Calu3 (cell line): ENCODE measurements at places on chromosomes 3 and 15. TPM values are rescaled to one million over a fixed set of nuclear protein-coding genes. Genes with fewer than 3 reads are reported as not detected.

- H3K36me3 ChIP-seq: no peaks in the 10 kb centered on the region
- DNase-seq: no peak
- H3K27ac ChIP-seq: no peak overlapping the region
Observed at GRCh38 chr3:175222356-175222755, 363.2 kb downstream of the NAALADL2 start.

DPPA2 gene
- total RNA-seq: not detected in 2 replicates

GRCh38 chr3:14200276-14200675 is 21.7 kb downstream of the LSM3 start:
- DNase-seq: no peak
- peaks cover 9% of the 10 kb centered on the region for H3K36me3 ChIP-seq
- H3K4me1 ChIP-seq: peaks cover 63% of the 10 kb centered on the region
- H3K27ac ChIP-seq: no peak overlapping the region
- peak overlapping the region; percentile 17 for H3K4me3 ChIP-seq

DNA sequence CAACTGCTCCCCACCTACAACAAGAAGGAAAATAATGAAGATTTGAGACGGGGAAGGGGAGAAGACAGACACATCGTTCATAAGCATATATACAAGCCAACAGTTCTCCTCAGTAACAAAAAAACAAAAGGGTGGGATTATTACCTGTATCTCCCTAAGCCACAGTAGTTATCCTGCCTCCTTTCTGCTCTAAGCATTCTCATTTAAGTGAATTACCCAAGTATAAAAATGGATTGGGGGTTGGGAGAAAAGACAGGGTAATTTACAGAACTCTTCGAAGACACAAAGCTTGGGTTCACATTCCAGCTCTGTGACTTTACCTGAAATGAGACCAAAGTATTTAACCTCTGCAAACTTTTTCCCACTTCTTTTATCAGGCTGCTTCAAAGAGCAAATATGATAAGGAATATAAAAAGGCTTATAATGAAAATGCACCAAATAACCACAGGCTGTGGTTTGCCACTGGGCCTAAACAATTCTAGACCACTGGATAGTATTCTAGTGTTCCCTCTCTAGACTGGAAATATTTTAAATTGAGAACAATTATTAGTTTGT is 64.4 kb downstream of the UACA start:
- no peak overlapping the region for H3K4me3 ChIP-seq
- no peaks in the 10 kb centered on the region for H3K27me3 ChIP-seq
- H3K36me3 ChIP-seq: no peaks in the 10 kb centered on the region
- DNase-seq: no peak

DNA sequence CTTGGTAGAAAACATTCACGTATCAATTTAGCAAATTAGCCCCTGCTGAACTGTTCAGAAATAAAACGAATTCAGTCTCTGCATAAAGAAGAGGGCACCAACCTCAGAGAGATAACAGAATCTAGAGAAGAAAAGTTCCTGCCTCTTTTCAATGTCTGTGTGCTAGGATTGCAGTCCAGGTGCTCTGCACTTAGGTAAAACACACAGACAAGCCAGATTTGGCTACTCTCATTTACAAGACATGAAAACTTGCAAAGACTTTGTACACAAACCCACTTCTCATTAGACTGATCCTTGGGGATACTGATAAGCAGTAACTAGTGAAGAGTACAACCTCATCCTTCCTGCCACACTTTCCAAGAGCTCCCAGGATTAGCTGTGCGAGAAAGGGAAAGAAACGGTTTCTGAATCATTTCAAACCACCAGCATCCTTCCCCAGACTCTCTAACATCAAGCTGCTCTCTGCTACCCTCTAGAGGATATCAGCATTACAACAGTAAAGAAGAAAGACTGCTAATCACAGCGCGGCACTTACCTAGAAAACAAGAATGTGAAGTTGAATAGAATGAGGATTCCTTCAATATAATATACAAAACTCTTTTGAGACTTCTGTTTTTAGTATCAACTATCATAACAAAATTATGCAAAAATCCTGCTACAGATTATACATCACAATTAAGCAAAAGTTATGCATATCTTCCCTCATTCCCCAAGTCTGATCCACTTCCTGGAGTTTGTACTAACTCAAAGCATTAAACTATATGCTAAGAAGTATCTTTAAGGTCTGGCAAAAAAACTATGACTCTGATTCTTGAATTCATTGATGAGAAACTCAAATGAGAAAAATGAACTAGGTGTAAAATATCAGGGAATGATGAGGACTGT is 306.4 kb downstream of the MAGI1 start:
- no peak overlapping the region for H3K4me3 ChIP-seq
- peaks cover 9% of the 10 kb centered on the region for H3K4me1 ChIP-seq
- no peak overlapping the region for H3K27ac ChIP-seq
- H3K36me3 ChIP-seq: no peaks in the 10 kb centered on the region
- DNase-seq: peak; percentile 30
- no peaks in the 10 kb centered on the region for H3K27me3 ChIP-seq

DNA sequence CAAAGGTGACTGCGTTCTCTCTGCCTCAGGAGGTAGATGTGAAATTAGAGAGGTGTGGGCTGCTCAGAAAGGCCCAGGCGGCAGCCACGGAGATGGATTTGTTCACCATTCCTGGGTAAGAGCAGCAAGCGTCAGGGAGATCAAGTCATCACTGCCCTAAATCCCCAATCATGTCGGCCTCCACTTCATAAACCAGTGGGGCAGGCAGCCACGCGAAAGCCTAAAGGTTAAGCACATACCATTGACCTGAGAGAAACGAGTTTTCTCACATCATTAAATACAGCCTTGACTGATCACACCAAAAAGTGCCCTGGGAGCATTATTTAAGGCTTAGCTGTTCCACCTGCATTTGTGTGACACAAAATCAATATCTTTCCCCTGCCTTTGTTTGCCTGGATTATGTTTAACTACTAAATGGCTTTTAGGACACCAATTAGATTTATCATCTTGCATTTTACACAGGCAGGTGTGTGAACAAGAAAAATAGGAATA is 50.7 kb upstream of the FOXB1 start:
- DNase-seq: peak; percentile 51
- peak overlapping the region; percentile 59 for H3K4me3 ChIP-seq
- peaks cover 30% of the 10 kb centered on the region for H3K4me1 ChIP-seq
- H3K36me3 ChIP-seq: no peaks in the 10 kb centered on the region
- peak overlapping the region; percentile 54 for H3K27ac ChIP-seq
- H3K27me3 ChIP-seq: no peaks in the 10 kb centered on the region

NEO1 gene
- total RNA-seq: 20.4 and 35.1 TPM in 2 replicates

ABHD2 gene
- 300 and 353 TPM in 2 replicates for total RNA-seq

CELF6 gene
- 0.19 and 0.42 TPM in 2 replicates for total RNA-seq

DNA sequence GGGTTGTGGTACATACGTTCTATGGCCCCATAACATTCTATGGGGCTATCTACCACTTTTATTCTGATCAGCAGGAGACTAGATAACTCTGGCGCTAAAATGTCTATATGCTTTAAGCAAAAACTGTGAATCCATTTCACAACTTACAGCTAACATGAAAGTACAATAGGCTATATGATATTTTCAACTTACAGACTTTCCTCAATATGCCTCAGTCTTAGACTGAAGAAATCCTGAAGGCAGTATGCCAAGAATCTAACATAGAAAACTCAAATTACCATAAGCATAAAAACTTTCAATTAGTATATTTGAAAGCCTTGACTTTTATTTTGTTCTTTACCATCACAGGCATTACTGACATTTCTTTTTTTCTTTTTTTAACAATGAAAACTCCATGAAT is 81.4 kb downstream of the CBLB start:
- DNase-seq: no peak
- peaks cover 2% of the 10 kb centered on the region for H3K4me1 ChIP-seq
- H3K27me3 ChIP-seq: no peaks in the 10 kb centered on the region
- H3K36me3 ChIP-seq: no peaks in the 10 kb centered on the region
- H3K27ac ChIP-seq: no peak overlapping the region

MME gene
- 12.8 and 14.4 TPM in 2 replicates for total RNA-seq

MOBP gene
- 0.57 TPM in 1 of 2 replicates, not detected in the other for total RNA-seq

DNA sequence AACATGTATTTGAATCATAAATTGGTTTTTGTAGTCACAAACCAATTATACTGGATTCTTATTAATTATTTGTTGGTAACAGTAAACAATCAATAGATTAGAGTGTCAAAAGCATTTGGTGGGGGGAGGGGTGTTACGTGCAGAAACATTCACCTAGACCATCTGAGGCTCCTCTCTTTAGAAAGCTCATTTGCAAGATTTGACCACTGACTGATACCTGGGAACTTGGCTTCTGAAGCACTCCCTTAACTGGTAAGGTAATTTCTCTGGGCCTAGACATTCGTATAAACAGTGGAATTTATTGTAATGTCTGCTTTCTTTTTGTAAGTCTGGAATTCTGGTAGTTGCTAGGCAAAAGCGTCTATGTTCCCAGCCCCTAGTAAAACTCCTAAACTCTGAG is 243.8 kb upstream of the GBE1 start:
- no peak overlapping the region for H3K27ac ChIP-seq
- no peaks in the 10 kb centered on the region for H3K27me3 ChIP-seq

DNA sequence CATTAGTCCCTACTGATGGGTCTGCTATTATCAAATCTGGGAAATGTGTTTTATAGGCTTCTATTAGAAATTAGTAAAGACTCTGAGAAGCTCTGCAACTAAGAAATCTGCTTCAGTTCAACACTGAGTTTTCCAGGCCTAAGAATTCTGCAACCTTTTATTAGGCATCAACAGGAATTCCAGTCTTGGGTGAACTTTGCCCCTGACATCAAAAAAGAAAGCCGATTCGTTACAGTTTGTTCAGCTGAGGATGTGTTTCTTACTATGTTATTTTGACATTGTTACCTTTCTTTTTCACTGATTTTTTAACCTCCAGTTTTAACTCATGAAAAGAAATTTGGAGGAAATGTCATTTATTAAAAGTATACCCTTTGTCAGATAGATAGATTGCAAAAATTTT is 131.5 kb upstream of the KCNH8 start:
- no peaks in the 10 kb centered on the region for H3K27me3 ChIP-seq
- no peak overlapping the region for H3K4me3 ChIP-seq
- H3K27ac ChIP-seq: no peak overlapping the region

GRCh38 chr3:158751316-158751715 is 19.1 kb upstream of the RARRES1 start:
- DNase-seq: no peak
- H3K4me1 ChIP-seq: peaks cover 12% of the 10 kb centered on the region
- peaks cover 13% of the 10 kb centered on the region for H3K36me3 ChIP-seq
- H3K27ac ChIP-seq: no peak overlapping the region
- no peak overlapping the region for H3K4me3 ChIP-seq

GRCh38 chr15:64134345-64134829 is 17.1 kb upstream of the SNX22 start:
- H3K4me1 ChIP-seq: no peaks in the 10 kb centered on the region
- no peak for DNase-seq
- H3K36me3 ChIP-seq: peaks cover 48% of the 10 kb centered on the region
- H3K4me3 ChIP-seq: no peak overlapping the region

DNA sequence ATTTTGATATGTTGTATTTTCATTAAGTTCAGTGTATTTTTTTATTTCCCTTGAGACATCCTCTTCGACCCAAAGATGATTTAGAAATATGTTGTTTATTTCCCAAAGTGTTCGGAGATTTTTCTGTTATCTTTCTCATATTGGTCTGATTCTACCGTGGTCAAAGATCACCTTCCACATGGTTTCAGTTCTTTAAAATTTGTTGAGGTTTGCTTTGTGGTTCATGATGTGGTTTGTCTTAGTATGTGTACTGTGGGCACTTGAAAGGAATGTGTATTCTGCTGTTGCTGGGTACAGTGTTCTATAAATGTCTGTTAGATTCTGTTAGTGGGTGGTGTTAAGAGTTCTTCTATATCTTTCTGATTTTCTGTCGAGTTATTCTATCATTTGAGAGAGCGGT is 103.4 kb upstream of the FHIT start:
- no peak for DNase-seq
- no peak overlapping the region for H3K27ac ChIP-seq
- H3K27me3 ChIP-seq: no peaks in the 10 kb centered on the region
- H3K4me3 ChIP-seq: no peak overlapping the region
- H3K4me1 ChIP-seq: no peaks in the 10 kb centered on the region

- H3K27me3 ChIP-seq: no peaks in the 10 kb centered on the region
- no peaks in the 10 kb centered on the region for H3K36me3 ChIP-seq
- H3K4me1 ChIP-seq: no peaks in the 10 kb centered on the region
- H3K4me3 ChIP-seq: no peak overlapping the region
- no peak overlapping the region for H3K27ac ChIP-seq
Observed at GRCh38 chr15:38665586-38666305, 101.1 kb upstream of the RASGRP1 start.

- no peak for DNase-seq
- H3K4me1 ChIP-seq: peaks cover 14% of the 10 kb centered on the region
- H3K4me3 ChIP-seq: no peak overlapping the region
- peaks cover 17% of the 10 kb centered on the region for H3K36me3 ChIP-seq
- H3K27ac ChIP-seq: no peak overlapping the region
Observed at GRCh38 chr15:68207176-68207935, 2.2 kb upstream of the CALML4 start.

DNA sequence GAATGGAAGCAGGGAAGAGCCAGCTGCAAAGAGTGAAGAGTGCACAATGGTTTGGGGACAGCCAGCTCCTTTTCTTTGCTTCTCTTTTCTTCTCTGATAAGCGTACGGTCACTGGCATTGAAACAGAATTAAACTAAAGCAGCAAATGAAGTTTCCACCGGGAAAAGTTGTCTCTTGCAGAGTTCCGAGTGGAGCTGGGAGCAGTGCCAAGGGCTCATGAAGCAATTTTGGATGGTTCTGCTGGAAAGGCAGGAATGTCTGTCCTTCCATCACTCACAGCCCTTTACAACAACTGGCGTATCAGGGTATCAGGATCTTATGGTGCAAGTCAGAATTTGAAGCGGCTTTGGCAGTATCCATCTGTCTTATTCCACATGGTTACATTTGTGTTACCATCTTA is 1042.9 kb downstream of the NTRK3 start:
- no peak overlapping the region for H3K4me3 ChIP-seq
- H3K27ac ChIP-seq: no peak overlapping the region

- no peak overlapping the region for H3K27ac ChIP-seq
- DNase-seq: no peak
Observed at GRCh38 chr3:149306751-149307434, 26.5 kb downstream of the TM4SF18 start.

- no peak for DNase-seq
- H3K27ac ChIP-seq: no peak overlapping the region
- H3K36me3 ChIP-seq: no peaks in the 10 kb centered on the region
- H3K4me1 ChIP-seq: peaks cover 10% of the 10 kb centered on the region
Observed at GRCh38 chr3:187104933-187105332, 34.4 kb downstream of the RPL39L start.

GRCh38 chr3:158908187-158908734 is 106.4 kb downstream of the MFSD1 start:
- no peak for DNase-seq
- peaks cover 28% of the 10 kb centered on the region for H3K27me3 ChIP-seq
- H3K4me1 ChIP-seq: no peaks in the 10 kb centered on the region
- no peaks in the 10 kb centered on the region for H3K36me3 ChIP-seq

- no peaks in the 10 kb centered on the region for H3K4me1 ChIP-seq
- peaks cover 82% of the 10 kb centered on the region for H3K27me3 ChIP-seq
- DNase-seq: no peak
- H3K36me3 ChIP-seq: peaks cover 7% of the 10 kb centered on the region
- H3K4me3 ChIP-seq: peak overlapping the region; percentile 52
Observed at GRCh38 chr15:79432345-79433275, 474 bp downstream of the MINAR1 start.

- no peak overlapping the region for H3K4me3 ChIP-seq
- DNase-seq: no peak
- no peaks in the 10 kb centered on the region for H3K27me3 ChIP-seq
- no peaks in the 10 kb centered on the region for H3K4me1 ChIP-seq
- H3K27ac ChIP-seq: no peak overlapping the region
Observed at GRCh38 chr15:24039683-24040082, 352.6 kb upstream of the NDN start.
